ENCODE measurements at places on chromosomes 2 and 18. TPM values are rescaled to one million over a fixed set of nuclear protein-coding genes. Genes with fewer than 3 reads are reported as not detected.

The GKN2 gene
- total RNA-seq = 3.5 TPM

The ZNF512 gene
- 12.2 TPM for total RNA-seq

The RALB gene
- total RNA-seq = 65.5 TPM

The ERCC3 gene
- 46.0 TPM for total RNA-seq

The ACKR3 gene
- 9.4 TPM for total RNA-seq

The HOXD4 gene
- total RNA-seq = 0.27 TPM

The CAVIN2 gene
- total RNA-seq = 35.7 TPM

The SERPINB13 gene
- total RNA-seq = not detected

The CD207 gene
- not detected for total RNA-seq

The ESPNL gene
- total RNA-seq = 0.16 TPM

The TMSB10 gene
- 9,260 TPM for total RNA-seq

The GCG gene
- total RNA-seq = not detected

Data from A549 treated with GW870086 at 1 μM for 4 hours (cell line).